ENCODE measurements at places on chromosomes 3 and 15. TPM values are rescaled to one million over a fixed set of nuclear protein-coding genes. Genes with fewer than 3 reads are reported as not detected.

DNA sequence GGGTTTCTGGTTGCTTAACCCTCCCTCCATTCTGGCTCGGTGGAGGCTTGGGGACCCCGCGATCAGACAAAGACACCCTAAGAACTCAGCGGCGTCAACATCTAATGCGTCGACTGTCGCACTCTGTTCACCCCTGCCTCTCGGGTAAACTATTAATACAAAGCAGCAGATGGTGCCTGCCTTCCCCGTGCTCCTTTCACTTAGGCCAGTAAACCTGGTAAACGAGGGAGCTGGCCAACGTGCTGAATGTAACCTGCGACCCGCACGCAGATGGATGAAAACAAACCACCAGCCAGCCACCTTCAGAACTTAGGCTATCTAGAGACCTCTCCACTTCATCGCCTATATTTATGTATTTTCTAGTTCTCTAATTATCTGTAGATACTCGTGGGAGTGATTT lies 848 bp upstream of the CADPS start:
- no peaks in the 10 kb centered on the region for H3K36me3 ChIP-seq
- no peaks in the 10 kb centered on the region for H3K4me1 ChIP-seq
- H3K27me3 ChIP-seq: no peaks in the 10 kb centered on the region
- peak; percentile 94 for DNase-seq
- H3K27ac ChIP-seq: no peak overlapping the region

DNA sequence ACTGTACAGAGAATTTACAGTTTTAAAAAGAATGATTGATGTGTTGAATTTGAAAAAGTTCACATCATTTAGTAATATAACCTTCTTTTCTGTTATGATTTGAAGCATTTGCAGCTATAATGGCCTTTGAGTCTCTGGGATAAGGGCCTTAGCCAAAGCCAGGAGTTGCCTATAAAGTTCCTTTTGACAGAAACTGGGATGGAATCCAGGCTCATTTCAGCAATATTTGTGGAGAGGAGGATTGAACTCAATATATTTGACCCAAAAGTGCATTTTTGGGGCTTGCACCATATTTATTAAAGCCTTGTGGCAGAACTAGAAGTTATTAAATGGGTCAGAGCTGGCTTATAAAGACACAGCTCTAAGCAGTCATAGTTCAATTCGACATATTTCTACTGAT lies 348.7 kb upstream of the EPHA3 start:
- no peak overlapping the region for H3K4me3 ChIP-seq
- H3K27me3 ChIP-seq: no peaks in the 10 kb centered on the region
- no peak for DNase-seq

DNA sequence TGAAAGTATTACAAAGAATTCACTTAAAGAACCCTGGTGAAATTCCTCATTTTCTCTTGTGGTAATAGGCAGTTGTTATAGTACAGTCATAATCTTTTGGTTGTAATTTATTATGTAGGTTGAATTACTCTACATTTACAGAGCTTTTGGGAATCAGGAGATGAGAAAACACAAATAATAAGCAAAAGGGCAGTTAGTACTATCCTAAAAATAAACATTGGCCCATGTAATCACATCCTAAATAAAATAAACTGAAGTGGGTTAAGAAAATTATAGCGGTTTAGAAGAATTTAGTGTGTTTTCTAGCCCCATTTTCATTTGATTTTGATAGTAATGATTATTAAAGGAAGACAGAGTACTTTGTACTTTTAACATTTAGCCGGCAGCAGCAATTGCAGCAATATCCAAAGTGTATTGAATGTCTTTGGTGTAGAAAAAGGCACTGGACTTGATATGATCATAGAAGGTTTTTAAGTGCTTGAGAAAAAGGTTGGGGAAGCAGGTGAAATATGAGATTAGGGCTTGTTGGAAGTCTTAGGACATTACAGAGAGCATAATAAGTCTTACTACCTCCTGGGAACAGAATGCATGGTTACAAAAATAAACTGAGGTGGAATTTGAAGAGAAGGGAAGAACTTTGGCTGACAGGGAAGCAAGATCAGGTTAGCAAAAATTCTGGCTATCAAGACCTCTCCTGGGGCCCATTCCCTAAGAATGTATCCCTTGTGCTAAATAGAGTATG lies 79.9 kb downstream of the MBNL1 start:
- no peaks in the 10 kb centered on the region for H3K36me3 ChIP-seq
- H3K27ac ChIP-seq: no peak overlapping the region
- H3K4me1 ChIP-seq: no peaks in the 10 kb centered on the region
- DNase-seq: no peak
- H3K4me3 ChIP-seq: no peak overlapping the region
- H3K27me3 ChIP-seq: no peaks in the 10 kb centered on the region

GRCh38 chr3:18469775-18470174 lies 44.6 kb upstream of the SATB1 start:
- no peak overlapping the region for H3K4me3 ChIP-seq
- no peaks in the 10 kb centered on the region for H3K36me3 ChIP-seq
- DNase-seq: no peak
- no peak overlapping the region for H3K27ac ChIP-seq
- H3K27me3 ChIP-seq: no peaks in the 10 kb centered on the region
- peaks cover 3% of the 10 kb centered on the region for H3K4me1 ChIP-seq

Gene GUCA1C
- total RNA-seq: not detected

DNA sequence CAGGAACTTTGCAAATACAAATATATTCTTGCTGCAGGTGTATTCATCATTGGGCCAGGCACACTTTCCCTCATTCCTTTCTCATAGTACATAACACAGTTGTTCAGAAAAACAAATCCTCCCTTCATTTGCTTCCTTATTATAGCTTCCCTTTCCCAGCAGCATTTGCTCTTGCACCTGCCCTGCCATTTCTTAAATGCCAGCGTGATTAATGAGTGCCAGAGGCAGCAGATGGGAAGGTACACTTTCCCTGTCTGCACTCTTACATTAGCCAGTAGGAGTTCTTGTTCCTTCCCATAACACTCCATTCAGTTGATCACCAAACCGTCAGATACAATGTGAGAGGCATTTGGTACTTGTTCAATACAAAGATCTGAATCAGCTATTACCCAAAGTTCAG lies 128.5 kb upstream of the GAP43 start:
- peaks cover 5% of the 10 kb centered on the region for H3K4me1 ChIP-seq
- no peaks in the 10 kb centered on the region for H3K36me3 ChIP-seq
- H3K27ac ChIP-seq: no peak overlapping the region
- no peak overlapping the region for H3K4me3 ChIP-seq
- no peak for DNase-seq

GRCh38 chr15:84033793-84034553 lies 201.6 kb upstream of the GOLGA6L4 start:
- H3K27me3 ChIP-seq: no peaks in the 10 kb centered on the region
- no peaks in the 10 kb centered on the region for H3K4me1 ChIP-seq
- no peaks in the 10 kb centered on the region for H3K36me3 ChIP-seq

Gene UROC1
- total RNA-seq: not detected

DNA sequence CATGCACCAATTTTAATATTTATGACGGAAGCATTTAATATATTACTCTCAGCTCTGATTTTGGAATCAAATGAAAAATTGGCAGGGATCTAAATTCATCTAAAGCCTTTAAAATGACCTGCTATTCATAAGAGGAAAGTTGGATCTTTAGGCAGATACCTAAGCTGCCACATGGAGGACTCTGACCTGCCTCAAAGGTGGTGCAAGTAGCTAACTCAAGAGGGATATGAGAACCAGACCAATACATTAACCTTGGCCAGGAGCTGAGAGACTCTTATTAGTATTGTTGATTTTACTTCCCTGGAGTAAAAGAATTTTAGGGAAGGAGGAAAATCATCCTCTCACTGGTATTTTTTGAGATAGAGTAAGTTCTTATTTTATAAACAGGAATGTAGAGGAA lies 17.7 kb downstream of the ZNF654 start:
- no peak for DNase-seq
- H3K27me3 ChIP-seq: no peaks in the 10 kb centered on the region
- H3K4me3 ChIP-seq: no peak overlapping the region
- H3K4me1 ChIP-seq: no peaks in the 10 kb centered on the region
- no peak overlapping the region for H3K27ac ChIP-seq
- H3K36me3 ChIP-seq: no peaks in the 10 kb centered on the region

- H3K27me3 ChIP-seq: no peaks in the 10 kb centered on the region
- DNase-seq: no peak
- no peak overlapping the region for H3K4me3 ChIP-seq
- no peaks in the 10 kb centered on the region for H3K4me1 ChIP-seq
- no peaks in the 10 kb centered on the region for H3K36me3 ChIP-seq
- no peak overlapping the region for H3K27ac ChIP-seq
Measured at GRCh38 chr3:27657404-27657803, 64.7 kb downstream of the EOMES start.

Gene CHAC1
- 6.8 TPM for total RNA-seq

DNA sequence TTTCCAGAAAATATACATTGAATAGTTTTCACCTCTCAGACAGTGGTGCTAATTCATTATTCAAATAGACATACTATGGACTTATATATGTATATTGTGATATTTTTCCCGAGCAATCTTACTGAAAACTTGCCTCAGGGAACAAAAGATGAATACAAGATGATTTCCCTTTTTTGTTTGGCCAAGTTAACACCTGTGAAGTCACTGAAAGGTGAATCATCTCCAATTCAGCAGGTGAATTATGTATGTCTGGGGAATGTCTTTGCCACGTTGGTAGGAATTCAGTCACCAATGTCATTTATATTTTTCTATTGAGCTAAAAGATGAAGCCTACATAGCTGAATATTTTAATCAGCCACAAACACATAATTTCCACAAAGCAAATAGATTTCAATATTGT lies 88.2 kb downstream of the GPR156 start:
- H3K4me1 ChIP-seq: no peaks in the 10 kb centered on the region
- H3K27ac ChIP-seq: no peak overlapping the region
- no peak for DNase-seq
- H3K36me3 ChIP-seq: no peaks in the 10 kb centered on the region
- H3K27me3 ChIP-seq: no peaks in the 10 kb centered on the region

- H3K36me3 ChIP-seq: peaks cover 12% of the 10 kb centered on the region
- no peak overlapping the region for H3K4me3 ChIP-seq
- H3K27me3 ChIP-seq: no peaks in the 10 kb centered on the region
- no peaks in the 10 kb centered on the region for H3K4me1 ChIP-seq
Measured at GRCh38 chr3:66236281-66236680, 15.5 kb downstream of the SLC25A26 start.

- H3K27ac ChIP-seq: no peak overlapping the region
- no peak overlapping the region for H3K4me3 ChIP-seq
- no peak for DNase-seq
- H3K4me1 ChIP-seq: peaks cover 18% of the 10 kb centered on the region
Measured at GRCh38 chr3:141413391-141413790, 45.1 kb downstream of the ZBTB38 start.

- DNase-seq: no peak
- H3K36me3 ChIP-seq: no peaks in the 10 kb centered on the region
- peaks cover 2% of the 10 kb centered on the region for H3K4me1 ChIP-seq
- no peak overlapping the region for H3K27ac ChIP-seq
- H3K27me3 ChIP-seq: peaks cover 17% of the 10 kb centered on the region
Measured at GRCh38 chr3:31978553-31978952, 2.5 kb downstream of the OSBPL10 start.

DNA sequence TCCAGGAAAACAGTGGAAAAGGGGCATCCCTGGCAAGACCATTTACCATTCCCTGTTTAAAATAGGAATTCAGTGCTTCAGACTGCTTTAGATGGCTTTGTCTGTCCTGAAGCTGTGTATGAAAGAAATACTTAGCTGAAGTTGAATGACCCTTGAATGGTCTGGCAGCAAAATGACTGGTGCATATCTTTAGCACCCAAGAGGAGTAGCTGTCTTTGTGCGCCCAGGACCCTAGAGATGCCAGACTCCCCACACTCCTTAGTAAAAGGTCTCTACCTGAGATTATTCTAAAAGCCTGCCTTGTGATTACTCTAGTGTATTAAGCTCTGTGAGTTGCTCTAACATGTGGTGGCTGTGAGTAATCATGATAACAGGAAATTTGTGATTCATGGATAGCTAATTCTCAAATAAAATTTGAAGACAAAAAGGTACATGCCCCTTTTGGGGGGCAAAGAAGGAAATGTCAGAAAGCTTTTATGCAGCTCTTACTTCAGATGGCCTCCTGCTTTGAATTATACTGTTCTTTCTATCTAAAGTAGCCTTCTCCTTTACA lies 3.2 kb downstream of the MAPKBP1 start:
- no peaks in the 10 kb centered on the region for H3K36me3 ChIP-seq
- H3K4me3 ChIP-seq: no peak overlapping the region
- no peaks in the 10 kb centered on the region for H3K27me3 ChIP-seq
- DNase-seq: no peak
- H3K4me1 ChIP-seq: peaks cover 14% of the 10 kb centered on the region

- H3K4me1 ChIP-seq: no peaks in the 10 kb centered on the region
- H3K27me3 ChIP-seq: peaks cover 13% of the 10 kb centered on the region
- H3K4me3 ChIP-seq: no peak overlapping the region
- H3K36me3 ChIP-seq: no peaks in the 10 kb centered on the region
Measured at GRCh38 chr3:12388185-12388584, 96.1 kb upstream of the TSEN2 start.
